ENCODE measurements at places on chromosomes 2 and 18.
A peak's percentile ranks its signal among the peaks of the same experiment; 100 is the strongest.

GRCh38 chr18:73638709-73639108, 508.9 kb downstream of the FBXO15 start:
- DNase-seq, result no peak

DNA sequence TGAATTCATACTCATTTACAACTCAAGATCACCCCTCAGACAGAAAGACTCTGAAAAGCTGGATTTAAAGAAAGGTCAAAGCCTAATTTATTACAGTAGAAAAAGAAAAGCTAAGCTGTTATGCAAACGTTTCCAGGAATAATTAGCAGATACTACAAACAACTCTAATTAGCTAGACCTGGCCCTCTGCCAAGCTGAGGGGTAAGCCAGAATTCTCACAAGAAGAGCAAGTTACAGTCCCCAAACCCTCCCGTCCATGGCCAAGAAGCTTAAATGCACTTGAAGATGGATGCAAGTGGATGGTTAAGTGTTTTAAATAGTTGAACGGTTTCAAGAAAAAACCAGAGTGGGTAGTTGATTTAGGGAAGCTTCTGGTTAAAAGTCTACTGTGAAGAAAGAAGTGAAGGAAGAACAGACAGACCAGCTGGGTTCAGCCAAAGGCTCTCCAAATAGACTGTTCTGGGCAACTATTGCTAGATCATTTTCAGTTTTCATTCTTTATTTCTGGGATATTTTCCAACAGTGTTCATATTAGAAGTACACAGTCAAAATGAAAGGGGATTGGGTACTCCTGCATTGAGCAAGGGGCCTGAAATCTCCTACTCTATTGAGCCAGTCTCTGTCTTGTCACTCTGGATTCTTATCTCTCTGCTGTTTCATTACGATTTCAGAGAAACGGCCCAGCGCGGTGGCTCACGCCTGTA, 4.8 kb downstream of the LMAN2L start:
- DNase-seq, result no peak

DNA sequence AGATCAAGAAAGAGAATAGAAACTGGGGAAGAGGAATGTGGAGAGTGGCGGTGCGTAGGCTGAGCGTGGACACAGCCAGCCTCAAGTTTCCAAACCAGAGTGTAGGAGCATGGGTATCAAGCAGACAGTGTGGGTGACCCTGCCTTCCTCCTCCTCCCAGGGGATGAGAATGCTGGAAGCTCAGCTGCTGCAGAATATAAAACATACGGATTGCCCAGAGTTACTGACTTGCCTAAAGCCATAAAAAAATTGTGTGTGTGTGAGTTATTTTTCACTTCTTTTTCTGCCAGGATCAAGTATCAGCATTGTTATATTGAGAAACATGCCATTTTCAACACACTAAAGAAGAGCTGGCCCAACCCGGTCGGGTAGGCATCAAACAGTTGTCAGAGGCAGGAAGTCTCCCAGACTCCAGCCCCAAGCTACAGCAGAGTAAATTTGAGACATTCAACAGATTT, 333.3 kb upstream of the ACVR2A start:
- peak; percentile 3 for DNase-seq

DNA sequence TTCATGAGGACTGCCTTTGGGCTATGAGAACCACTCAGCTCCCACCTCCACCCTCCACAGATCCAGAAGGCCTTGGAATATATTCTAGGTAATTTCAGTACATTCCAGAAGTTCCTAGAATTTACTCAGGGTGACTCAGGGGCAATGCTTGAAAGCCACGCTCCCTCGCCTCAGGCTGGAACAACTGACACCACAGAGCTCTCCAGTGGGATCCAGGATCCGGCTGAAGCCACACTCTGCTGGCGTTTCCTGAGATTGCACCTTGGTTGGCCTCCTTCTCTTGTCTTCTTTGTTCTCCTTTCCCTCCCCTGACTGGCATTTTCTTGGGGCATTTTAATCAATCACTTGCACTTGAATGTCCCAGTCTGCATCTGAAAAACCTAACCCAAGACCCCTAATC, 92.6 kb upstream of the KCNE4 start:
- DNase-seq, result no peak

DNA sequence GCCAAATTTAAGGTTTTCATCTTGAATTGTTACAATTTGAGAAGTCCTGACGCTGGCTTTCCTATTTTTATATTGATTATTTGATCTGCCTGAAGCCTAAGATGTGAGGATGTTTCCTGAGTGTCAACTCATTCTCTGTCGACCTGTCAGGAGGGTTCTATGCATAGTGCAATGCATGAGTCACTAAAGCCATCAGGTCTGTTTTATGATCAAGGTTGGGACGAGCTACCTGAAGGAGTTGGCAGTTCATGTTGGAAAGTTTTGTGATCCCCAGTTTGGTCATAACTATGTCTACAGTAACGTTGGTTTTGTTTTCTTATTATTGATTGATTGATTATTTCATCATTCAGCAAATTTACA, 71.2 kb downstream of the NABP1 start:
- DNase-seq, result no peak

DNA sequence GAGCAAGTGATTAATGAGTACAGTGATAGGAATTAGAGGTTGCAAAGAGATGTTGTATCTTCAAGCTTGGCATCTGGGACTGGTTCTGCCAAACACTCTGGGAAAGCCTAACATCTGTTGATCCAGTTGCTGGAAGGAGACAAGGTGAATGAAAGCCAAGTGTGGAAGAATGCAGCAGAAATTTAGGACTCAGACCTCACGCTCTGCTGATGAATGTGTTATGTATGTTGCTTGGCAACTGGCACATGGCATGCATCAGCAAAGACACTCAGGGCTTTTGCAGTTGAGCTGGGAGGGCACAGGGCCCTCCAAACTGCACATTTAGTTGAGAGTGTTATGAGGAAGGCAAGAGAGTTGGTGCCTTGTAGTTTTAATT, 105.5 kb downstream of the COLEC12 start:
- DNase-seq, result no peak

DNA sequence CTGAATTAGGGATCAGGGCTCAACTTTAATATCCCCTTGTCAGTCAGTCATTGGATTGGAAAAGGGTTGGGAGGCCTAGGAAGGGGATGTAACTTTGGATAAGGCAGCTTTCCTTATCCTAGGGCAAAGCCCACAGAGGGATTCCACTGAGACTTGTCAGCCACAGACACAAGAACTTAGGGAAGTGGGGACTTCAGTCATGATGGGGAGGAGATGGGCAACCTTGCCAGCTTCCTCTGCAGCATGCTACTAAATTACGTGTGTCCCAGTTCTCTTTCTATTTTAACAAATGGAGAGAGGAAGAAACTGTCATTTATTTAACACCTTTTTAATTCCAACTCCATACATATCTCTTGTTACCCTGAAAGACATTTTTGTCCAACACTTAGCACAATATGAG, 237.8 kb downstream of the WDR7 start:
- DNase-seq, result no peak

- no peak for DNase-seq
These were observed 3.5 kb downstream of the ADCYAP1 start for GRCh38 chr18:907885-908757.

DNA sequence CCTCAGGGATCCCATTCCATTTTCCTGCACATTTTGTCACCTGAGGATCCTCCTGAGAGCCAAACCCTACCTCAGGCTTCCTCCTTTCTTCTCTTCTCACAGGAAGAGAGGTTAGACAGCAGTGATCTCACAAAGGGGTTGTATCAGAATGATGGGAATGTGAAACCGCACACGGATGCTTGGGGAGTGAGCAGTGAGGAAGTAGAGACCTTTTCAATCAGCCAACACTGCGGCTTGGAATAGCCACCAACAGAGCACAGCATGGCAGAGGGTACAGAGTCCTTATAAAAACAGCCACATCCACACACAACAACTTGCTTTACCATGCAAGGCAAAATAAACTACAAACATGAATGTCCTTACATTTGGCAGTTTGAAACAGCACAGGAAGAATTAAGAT, 8.7 kb downstream of the TMEM182 start:
- DNase-seq, result no peak

DNA sequence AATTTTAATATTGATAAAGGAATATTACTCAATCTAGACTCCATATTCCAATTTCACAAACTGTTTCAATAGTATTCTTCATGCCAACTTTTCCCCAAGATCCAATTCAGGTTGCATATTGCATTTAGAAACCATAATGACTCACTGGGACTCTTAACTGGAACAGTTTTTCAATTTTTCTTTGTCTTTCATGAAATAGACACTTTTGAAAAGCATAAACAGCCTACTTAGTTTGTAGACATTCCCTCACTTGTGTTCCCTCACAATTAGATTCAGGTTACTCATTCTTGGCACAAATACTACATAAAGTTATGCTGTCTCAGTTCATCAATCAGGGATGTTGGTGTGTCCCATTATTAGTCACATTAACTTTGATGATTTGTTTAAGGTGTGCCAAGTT, 1768.4 kb upstream of the PIK3C3 start:
- no peak for DNase-seq

DNA sequence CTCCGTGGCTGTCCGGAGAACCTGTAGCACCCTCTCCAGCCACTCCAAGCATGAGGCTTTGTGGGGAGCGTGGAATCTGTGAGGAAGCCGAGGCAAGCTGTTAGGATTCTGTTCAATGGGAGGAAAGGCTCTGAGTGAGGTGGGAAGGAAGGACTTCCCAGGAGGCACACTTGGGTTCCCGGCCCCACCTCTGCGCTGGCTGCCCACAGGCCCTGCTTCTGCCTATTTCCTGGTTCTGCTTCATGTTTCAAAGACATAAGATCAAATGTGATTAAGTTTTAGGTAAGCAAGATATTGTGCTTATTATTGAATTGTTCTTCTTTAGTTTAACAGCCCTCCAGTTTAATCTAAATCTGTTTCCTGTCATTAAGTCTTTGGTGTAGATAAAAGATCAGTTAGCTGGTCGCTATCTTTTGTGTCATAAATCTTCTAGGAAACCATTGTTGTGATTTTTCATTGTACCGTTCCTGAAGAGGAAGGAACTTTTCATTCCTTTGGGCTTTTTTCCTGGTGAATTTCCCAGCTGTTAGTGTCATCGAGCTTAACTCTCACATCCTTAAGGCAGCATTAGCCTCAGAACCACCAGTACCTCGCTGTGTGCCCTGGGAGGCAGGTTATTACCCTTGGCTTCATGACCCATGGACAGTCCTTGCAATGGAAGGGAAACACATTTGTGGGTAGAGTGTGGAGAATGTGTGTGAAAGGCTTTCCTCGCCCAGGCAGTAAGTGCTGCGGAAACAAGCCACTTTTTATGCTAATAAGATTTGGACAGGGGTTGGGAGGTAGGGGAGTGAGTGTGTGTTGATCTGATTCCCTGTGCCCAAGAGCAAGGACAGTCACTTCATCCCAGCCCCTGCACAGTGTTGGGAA, 61.9 kb upstream of the ALPP start:
- no peak for DNase-seq

DNA sequence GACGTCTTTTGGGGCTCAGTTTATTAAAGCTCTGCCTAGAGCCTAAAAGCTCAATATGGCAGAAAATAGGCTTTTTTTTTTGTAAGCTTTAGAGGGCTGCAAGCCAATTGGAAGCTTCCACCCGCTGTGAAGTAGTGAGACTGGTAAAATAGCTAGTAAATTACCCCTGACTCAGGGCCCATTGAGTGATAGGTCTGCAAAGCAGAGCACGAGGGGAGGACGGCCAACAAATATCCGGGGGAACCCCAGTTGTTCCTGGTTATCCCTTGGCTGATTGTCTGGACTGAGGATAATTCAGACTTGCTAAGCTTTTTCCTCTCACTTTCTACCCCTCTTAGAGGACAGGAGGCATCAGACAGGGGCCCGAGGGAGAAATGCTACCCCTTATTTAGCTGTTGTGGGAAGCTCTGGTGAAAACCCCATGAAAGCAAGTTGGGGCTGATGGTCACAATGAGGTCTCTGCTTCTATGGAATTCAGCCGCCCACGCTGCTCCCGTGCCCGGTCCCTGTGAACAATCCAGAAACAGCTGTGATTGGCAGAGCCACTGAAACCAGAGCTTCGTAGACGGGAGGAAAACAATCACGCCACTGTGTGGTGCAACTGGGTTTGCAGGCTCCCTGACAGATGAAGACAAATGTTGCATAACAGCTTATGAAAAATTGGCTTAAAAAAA, 141.9 kb upstream of the LGALSL start:
- DNase-seq, result no peak

DNA sequence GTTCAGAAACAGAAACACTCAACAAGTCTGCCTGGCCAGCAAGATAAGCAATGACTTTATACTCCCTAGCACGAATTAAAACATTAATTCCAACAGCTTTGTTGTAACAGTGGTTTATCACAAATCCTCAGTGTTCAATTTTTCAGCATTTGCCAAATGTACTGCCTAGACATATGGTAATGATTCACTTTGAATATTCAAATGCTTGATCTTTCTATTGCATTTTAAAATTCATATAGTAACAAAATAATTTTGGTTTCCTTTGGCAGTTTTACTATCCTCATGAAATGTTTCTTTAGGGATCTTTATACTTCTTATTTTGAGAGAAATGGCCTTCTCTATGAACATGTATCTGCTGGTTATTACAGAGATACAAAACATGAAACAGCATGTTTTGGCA, 851.8 kb upstream of the NXPH2 start:
- DNase-seq, result no peak

DNA sequence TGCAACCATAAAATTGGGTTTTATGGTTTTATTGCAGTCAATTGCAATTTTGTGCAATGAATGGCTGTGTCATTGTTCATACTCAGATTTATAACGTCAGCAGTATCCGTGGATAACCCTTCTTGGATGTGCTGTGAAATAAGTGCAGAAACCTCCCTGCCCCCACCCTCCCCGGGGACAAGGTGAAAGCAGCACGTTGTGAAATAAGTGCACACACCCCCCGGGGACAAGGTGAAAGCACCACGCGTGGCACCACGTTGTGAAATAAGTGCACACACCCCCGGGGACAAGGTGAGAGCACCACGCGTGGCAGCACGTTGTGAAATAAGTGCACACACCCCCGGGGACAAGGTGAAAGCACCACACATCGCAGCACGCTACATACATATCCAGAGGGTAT, 93.6 kb upstream of the NFATC1 start:
- no peak for DNase-seq

GRCh38 chr2:57376985-57377384, 669.6 kb upstream of the VRK2 start:
- DNase-seq, result no peak

DNA sequence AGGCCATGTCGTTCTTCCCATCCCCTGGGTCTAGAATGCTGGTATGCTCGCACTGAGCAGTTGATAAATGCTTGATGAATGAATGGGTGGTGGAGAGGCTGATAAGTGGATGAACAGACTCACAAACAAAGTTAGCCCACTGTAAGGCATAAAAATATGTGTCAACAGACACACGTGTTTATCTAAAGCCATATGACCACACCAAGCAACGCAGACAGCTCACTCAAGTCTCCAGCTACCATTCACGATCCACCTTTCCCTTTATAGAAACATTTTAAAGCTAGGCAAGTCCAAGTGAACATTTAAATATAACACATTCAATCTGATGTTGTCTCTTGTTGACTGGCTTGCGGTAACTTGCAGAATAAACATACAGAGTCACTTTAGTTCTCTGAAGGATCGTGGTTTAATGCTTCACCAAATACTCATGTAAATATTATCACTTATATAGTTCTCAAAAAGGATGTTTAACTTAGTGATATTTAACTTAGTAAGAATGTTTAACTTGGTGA, 105.5 kb downstream of the NOL10 start:
- DNase-seq, result no peak

Data from activated T-helper 1 cell treated with Interleukin-2 at 50 U/mL for 16 hours (primary cell).